ENCODE measurements at places on chromosomes 7 and 10.

GRCh38 chr10:132229096-132229495, 42.3 kb downstream of the DPYSL4 start:
- no peak for ATAC-seq

- no peak for ATAC-seq
These were observed 128.2 kb downstream of the PRKAG2 start for GRCh38 chr7:151748733-151749132.

- no peak for ATAC-seq
These were observed 195.3 kb downstream of the FZD1 start for GRCh38 chr7:91459539-91459938.

- no peak for ATAC-seq
These were observed 29.7 kb downstream of the PIP4K2A start for GRCh38 chr10:22684699-22685098.

GRCh38 chr7:42314696-42315095, 77.7 kb upstream of the GLI3 start:
- no peak for ATAC-seq

- no peak for ATAC-seq
These were observed 706.8 kb upstream of the POT1 start for GRCh38 chr7:125636320-125636962.

GRCh38 chr7:132856416-132856815, 225.5 kb downstream of the CHCHD3 start:
- ATAC-seq, result no peak

DNA sequence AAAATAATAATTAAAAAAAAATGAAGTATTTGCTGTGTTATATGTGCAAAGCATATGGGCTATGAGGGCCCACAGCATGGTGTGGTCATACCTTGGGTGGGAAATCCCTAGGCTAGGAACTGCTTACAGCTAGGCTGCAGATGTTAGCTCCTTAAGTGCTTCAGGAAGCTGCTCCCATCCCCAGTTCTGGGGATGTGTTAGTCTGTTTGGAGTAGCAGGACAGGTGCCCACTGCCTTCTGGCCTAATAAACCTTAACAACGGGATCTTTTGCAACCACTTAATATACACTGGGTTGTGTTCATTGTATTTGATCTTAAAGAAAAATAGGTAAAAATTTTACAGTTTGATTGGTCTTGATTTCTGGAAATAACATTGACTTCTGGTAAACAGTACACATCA, 46.3 kb downstream of the HK1 start:
- no peak for ATAC-seq

DNA sequence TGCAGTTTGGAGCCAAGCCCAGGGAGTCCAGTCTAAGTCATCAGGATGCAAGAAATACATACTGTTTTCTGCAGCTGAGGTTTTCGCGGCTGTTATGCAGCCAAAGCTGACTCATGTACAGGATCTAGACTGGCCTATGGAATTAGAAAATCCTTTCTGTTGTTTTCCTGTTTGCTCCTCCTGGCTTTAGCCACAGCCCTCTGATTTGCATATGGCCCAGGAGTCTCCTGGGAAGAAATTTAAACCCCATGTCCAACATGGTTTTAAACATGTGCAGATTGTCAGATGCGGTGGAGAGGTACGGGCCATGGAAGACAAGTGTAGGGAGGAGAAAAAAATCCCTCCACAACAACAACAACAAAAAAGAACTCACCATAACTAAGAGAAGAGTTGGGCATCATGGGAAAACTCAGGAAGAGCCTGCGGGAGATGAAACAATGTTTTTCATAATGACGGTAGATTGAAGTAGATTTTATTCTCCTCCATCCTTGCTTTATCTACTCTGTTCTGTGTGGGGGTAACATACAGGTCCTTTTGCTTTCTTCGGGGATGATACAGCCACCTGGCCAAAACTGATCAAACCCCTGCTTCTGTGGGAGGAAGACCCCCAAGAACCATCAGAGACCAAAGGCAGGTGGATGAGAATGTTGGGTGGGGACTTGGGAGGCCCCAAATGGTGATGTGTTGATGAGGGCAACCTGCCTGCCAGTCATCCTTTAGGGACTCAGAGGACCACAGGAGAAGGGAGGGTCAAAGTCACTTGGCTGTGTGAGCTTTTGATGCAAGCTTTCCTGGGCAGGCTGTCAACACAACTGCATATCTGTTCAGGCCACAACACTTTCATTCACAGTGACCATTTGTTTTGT, 29.8 kb upstream of the GNA12 start:
- ATAC-seq, result peak; percentile 80

DNA sequence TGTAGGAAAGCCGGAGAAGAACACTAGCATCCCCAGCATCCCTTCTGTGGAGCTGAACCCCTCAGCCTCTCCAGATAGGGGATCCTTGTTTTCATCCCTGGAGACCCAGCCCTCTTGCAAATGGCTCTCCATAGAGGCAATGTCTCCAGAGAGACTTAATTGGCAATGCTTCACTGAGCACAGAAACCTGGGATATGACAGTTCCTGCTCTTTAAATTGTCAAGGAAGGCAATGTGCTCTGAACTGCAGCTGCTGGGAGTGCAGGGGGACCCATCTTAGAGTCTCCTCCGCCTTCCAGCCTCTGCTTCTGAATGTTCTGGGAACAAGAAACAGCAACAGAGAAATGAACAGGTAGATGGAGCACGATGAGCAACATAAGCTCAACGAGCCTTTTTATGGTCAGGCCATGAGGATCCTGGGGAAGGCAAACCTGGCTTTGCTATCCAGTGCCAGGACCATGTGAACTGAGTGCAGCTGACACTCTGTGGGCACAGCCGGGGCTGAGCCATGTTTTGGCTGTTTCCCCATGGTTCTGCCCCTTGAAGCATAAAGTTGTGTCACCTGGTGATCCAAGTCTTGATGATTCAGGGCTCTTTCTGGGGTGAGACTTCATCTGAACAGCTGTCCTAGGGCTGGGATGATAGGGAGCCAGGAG, 481.0 kb downstream of the PLXNA4 start:
- ATAC-seq, result no peak

GRCh38 chr7:151400626-151401315, 9.1 kb downstream of the WDR86 start:
- no peak for ATAC-seq

- ATAC-seq, result no peak
These were observed 507.9 kb downstream of the RPS24 start for GRCh38 chr10:78541481-78542140.

GRCh38 chr10:91410638-91411371, 661 bp downstream of the HECTD2 start:
- peak; percentile 77 for ATAC-seq

DNA sequence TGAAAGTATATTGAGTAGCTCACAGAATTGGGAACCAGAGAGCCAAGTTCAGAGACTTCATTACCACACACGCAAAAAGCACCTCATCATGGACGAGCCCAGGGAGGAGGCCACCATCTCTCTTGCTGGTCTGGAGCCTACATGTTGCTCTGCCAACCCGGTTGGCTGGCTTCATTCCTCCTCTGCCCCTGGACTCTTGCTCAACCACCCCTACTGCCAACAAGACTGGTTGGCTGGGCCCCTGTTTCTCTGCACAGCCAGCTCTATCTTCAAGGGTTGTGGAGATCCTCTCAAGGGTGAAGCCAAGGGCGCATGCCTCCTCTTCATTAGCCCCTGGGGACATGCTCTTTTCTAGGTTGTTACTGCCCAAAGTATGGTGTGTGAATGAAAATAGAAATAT, 142.7 kb downstream of the JCAD start:
- no peak for ATAC-seq

- ATAC-seq, result no peak
These were observed 39.9 kb downstream of the OGDH start for GRCh38 chr7:44646176-44646920.

DNA sequence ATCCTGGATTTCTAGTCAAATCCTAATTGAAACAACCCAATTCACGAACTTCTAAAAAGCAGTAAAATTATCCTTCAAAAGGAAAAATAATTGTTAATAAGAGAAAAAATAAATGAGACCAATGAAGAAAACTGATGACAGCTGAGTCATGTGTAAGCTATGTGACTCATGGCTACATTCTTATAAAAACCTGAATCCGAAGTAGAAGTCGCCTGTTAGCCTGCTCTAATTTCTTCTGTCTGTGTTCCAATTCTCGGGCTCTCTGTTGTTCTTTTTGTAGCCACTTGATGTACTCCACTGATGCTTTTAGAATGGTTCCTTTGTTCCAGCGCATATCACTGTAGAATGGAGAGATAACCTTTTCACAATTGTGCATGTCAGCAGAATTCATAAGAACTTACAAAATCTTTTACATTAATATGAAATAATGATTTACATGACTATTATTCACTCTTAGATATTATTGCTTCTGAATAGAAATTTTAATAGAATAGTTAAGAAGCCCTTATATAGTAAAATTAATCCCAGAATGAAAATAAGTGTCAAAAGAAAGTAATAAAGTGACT, 88.8 kb downstream of the TFEC start:
- ATAC-seq, result no peak

- no peak for ATAC-seq
These were observed 1.6 kb upstream of the HILPDA start for GRCh38 chr7:128453836-128454804.

- peak; percentile 17 for ATAC-seq
These were observed 12.6 kb upstream of the AOAH start for GRCh38 chr7:36736899-36737211.

GRCh38 chr10:50592961-50593418, 30.8 kb downstream of the SGMS1 start:
- no peak for ATAC-seq

GRCh38 chr7:68176974-68177373, 1180.3 kb downstream of the TYW1 start:
- no peak for ATAC-seq

DNA sequence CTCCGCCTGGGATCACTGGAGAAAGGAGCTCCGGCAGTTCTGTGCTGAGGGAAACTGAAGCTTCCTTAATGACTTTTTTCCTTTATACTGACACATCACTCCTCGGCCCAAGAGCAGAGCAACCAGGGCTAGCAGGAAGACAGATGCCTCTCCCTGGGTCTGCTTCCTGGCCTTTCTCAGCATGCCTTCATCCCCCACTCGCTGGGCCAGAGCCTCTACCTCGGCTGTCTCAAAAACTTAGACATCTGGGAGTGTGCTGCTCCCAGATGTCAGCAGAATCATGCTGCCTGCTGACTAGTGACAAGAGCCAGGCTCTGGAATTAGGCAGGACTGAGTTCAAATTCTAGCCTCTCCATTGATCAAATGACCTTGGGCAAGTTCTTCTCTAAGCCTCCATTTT, 24.4 kb upstream of the LRRC4 start:
- ATAC-seq, result no peak

- ATAC-seq, result peak; percentile 1
These were observed 580 bp downstream of the ZNF775 start for GRCh38 chr7:150379441-150380379.

DNA sequence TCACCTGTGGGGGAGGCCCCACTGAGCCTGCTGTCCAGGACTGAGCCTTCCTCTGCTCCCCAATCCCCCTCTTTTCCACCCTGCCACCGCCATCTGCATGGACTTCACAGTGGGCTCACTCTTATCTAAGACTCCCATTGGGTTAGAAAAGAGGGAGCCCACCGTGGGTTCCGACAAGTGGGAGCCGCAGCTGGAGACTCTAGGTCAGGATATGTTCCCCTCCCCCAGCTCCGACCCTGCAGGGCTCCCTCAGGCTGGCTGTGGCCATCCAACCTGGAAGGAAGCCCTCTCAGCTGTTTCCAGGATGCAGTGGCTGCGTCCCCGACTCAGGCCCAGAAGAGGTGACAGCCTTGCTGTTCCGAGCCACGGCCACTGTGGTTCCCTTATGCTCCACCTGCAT, 4.8 kb downstream of the WDR86 start:
- no peak for ATAC-seq

DNA sequence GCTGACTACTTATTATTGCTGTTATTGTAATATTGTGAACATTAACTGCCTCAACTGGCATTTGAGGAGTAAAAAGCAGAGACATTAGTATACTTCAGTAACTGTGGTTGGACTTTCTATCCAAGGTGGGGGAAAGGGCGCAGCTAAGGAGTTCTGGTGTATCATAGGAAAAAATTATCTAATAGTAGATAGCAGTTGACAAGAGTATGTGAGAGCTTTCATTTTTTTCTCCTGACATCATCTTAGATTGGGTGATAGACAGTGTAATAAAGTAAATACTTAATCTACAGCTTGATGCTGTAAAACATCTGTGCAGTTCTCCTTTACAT, 68.9 kb downstream of the PHTF2 start:
- no peak for ATAC-seq

DNA sequence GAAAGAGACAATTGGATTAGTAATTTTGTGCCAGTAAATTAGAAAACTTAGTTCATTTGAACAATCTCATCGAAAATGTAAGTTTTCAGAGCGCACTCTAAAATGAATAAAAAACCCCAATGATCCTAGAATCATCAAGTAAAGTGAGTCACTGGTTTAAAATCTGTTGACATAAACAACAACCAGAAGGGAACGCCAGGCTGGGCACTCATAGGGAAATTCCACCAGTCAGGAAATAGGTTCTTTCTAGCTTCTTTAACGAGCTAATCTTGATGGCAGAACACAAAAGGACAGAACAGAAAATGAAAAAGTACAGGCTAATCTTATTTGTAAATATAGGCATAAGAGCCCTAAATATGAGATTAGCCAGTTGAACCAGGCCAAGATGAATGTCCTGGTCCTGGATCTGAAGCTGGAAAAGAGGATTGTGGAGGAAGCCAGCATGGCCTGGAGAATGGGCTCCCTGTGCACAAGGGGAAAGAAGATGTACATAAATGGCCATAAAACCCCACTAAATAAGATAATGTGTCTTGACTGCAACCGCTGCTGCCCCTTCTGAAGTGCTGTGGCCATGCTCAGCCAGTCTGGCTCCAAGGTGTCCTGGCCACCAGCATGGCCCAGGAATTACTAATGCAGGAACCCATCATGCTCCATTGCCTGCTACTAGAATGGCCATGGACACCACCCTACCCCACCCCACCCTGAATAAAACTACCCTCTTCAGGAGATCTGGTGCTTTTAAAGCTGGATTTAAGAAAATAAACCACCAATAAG, 114.0 kb downstream of the WDFY4 start:
- no peak for ATAC-seq

GRCh38 chr7:1377111-1377909, 82.0 kb downstream of the MICALL2 start:
- no peak for ATAC-seq

GRCh38 chr7:7122701-7123281, 59.6 kb upstream of the C1GALT1 start:
- peak; percentile 75 for ATAC-seq

GRCh38 chr7:95619921-95620320, 23.6 kb upstream of the PDK4 start:
- no peak for ATAC-seq

DNA sequence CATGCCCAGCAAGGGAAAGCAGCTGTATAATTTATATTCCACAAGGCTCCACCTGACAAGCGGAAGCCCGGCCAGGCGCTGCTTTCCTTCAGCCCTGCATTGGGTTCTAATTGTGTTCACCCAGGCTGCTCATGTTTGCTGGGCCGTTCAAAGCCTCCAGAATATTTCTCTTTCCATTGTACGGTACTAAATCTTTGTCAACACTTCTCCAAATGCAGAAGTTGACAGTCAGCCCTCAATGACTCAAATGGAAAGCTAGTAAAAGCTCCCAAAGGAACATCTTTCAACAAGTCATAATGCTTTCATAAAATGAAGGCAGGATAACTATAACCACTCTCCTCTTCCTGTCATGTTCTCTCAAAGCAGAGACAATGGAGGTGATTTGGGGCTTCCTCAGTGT, 17.8 kb upstream of the CPXM2 start:
- no peak for ATAC-seq

Data from esophagus mucosa (tissue), 1 donor.